ENCODE measurements at places on chromosomes 1 and 21. TPM values are rescaled to one million over a fixed set of nuclear protein-coding genes. Genes with fewer than 3 reads are reported as not detected.

DNA sequence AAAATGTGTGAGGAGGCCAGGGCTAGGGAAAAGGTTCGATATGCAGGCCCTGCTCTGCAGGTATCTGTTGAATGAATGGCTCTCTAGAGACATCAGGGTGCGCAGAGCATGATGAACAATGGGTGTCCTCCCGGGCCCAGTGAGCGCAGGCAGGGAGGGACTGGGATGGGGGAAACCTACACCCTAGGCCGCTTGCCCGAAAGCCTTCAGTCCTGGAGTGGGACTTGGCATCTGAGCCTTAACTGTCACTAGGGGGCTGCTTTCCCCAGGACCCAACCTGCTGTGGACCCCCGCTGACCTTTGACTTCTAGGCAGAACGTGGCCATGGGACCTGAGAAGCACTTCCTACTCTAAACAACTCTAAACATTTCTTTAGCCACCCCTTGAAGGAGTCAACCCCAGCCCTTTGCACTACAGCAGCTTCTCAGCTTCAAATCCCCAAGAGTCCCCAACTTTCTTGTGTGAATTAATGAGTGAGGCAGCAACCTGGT is 444 bp upstream of the MAP3K6 start:
- DNase-seq: no peak

DNA sequence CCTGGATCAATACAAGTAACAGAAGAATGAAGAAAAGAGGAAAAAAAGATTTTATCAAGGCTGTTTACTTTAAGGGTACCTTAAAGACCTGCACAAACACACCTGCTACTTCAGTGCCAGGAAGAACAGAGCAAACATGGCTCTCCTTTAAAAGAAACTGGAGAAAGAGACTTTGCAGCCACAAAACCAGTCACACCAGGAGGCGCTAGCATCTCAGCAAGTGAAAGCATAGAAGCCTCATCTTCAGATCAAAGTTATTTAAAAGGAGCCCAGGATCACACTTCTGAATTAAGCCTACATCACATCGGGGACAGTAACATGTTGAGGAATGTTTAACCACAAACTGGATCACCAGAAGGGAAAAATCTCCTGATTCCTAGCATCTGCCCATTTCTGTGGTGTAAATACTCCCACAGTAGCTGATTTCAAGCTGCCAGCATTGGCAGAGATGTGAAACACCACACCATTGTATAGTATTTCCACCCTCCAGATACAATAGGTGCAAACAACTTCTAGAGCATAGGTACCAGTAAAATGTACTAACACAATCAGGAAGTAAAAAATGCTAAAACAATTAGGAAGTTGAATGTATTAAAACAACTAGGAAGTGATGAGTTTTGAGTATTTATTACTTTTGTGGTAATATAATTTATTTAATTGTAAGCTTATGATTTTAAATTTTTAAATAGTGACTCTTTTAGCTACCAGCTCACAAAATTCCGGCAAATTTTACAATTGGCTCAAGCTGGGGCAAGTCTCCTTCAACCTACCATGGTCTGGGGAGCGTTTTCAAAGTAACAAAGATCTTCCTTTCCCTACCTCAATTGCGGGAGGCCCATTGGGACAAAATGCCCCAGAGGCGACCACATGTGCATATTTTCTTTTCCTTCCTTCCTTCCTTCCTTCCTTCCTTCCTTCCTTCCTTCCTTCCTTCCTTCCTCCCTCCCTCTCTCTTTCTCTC is 105.3 kb upstream of the CLDN14 start:
- DNase-seq: no peak

- no peak for DNase-seq
Measured at GRCh38 chr1:14949270-14949835, 204.2 kb upstream of the TMEM51 start.

The NPPB gene
- not detected for total RNA-seq

The FLG2 gene
- 1,747 TPM for total RNA-seq

The LCE2C gene
- 1,224 TPM for total RNA-seq

GRCh38 chr1:45787905-45788304 is 15.5 kb upstream of the MAST2 start:
- no peak for DNase-seq

- no peak for DNase-seq
Measured at GRCh38 chr1:175548774-175549173, 194.6 kb downstream of the TNR start.

The FCRL6 gene
- 0.17 TPM for total RNA-seq

- DNase-seq: no peak
Measured at GRCh38 chr1:55285834-55286233, 70.7 kb upstream of the USP24 start.

DNA sequence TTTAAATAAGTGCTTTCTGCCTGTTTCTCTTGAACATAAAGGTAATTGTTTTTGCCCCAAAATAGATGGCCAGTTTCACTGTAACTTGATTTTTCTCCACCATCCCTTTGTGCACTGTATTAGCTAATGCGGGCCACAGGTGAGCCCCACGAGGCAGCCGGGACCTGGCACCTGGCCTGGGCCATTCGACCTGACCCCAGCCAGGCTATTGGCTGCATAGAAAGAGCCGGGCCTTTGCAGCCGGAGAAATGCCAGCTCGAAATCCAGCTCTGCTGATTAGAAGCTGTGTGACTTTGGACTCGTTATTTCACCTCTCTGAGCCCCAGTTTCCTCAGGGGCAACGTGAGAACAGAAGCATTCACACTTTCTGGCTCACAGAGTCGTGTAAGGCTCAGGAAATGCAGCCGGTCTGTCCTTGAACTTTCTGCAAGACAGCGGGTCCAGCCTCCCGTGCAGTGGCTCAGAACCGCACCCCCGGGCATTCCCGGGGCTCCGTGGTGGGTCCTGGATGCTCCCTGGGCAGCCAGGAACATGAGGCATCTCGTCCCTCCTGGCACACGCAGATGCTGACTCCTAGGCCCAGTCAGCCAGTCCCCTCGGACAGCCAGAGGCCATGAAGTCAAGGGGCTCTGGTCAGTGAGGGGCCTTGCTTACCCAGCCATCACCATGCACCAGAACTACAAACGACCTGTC is 37.4 kb upstream of the ACTRT2 start:
- no peak for DNase-seq

The CELA3A gene
- not detected for total RNA-seq
